ENCODE measurements at places on chromosomes 2 and 18. TPM values are rescaled to one million over a fixed set of nuclear protein-coding genes. Genes with fewer than 3 reads are reported as not detected.

DNA sequence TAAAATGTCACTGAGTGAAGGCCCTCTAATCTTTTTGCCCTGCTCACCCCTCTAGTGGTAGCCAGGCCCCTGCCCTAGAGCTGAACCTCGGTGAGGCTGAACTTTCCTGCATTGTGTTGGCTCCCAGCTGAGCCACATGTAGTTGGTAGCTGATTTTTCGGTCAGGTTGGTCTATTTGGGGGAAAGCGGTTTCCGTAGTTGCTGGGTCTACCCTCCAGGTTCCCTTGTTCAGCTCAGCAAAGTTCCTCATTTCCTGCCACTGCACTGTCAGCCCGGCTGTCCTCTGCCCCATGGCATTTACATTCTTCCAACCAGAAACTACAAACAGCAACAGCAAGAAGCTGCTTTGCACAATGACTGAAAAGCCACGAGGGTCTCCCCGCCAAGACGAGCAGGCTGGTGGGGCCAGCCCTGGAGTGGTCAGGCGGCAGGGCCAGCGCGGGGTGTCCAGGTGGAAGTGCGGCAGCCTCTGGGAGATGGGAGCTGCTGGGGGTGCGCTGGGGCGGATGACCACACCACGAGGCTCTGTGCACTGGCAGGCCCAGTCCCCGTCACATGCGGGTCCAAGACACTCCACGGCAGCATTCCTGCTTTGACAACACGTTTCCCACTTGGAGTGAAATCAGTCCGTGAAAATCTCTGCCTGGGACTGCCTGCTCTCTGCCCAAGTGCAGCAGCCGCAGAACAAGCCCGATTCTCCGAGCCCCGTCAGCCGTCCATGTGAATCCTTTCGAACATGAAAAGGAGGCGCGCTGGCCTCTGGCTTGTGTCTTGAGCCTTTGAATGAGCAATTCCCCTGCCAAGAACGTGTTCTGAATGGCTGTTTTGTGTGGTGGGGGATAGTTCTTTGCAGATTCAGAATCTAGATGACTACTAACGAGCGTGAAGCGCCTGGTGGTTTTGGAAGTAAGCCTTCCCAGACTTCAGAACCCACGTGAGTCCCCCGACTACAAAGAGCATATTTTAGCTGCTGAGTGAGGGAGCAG, 159.4 kb downstream of the ASB1 start:
- H3K4me1 ChIP-seq, result peaks cover 17% of the 10 kb centered on the region
- H3K27ac ChIP-seq, result peak overlapping the region; percentile 87
- peak; percentile 25 for DNase-seq
- peaks cover 3% of the 10 kb centered on the region for H3K36me3 ChIP-seq
- no peaks in the 10 kb centered on the region for H3K27me3 ChIP-seq
- H3K4me3 ChIP-seq, result no peak overlapping the region

DNA sequence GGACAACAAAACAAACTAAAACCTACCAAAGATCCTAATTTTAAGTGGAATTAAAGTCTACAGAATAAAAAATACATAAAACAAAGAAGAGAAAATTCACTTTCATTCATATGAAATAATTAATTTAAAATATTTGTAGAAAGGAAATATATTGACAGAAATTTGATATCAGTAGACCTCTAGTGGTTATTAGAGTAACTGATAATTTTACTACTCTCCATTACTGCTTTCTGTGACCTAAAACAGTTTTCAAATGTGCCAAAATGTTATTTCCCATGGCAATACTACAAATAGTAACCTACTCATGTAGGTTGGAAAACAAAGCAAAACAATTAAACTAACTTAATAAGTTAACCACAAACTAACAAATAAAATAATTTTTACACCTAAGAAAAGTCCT, 147.1 kb downstream of the NOL4 start:
- H3K36me3 ChIP-seq, result no peaks in the 10 kb centered on the region
- H3K27me3 ChIP-seq, result no peaks in the 10 kb centered on the region
- no peaks in the 10 kb centered on the region for H3K4me1 ChIP-seq
- no peak overlapping the region for H3K4me3 ChIP-seq
- DNase-seq, result no peak
- no peak overlapping the region for H3K27ac ChIP-seq

- DNase-seq, result no peak
- no peaks in the 10 kb centered on the region for H3K36me3 ChIP-seq
These were observed 7.7 kb upstream of the CDC42EP3 start for GRCh38 chr2:37679072-37679695.

The ARHGAP15 gene
- total RNA-seq, result 2.8 TPM

- no peak for DNase-seq
- peaks cover 14% of the 10 kb centered on the region for H3K36me3 ChIP-seq
- no peak overlapping the region for H3K4me3 ChIP-seq
- no peaks in the 10 kb centered on the region for H3K27me3 ChIP-seq
- peaks cover 5% of the 10 kb centered on the region for H3K4me1 ChIP-seq
These were observed 71.8 kb downstream of the PRELID3A start for GRCh38 chr18:12479536-12479935.

The GPR17 gene
- 6.4 TPM for total RNA-seq

DNA sequence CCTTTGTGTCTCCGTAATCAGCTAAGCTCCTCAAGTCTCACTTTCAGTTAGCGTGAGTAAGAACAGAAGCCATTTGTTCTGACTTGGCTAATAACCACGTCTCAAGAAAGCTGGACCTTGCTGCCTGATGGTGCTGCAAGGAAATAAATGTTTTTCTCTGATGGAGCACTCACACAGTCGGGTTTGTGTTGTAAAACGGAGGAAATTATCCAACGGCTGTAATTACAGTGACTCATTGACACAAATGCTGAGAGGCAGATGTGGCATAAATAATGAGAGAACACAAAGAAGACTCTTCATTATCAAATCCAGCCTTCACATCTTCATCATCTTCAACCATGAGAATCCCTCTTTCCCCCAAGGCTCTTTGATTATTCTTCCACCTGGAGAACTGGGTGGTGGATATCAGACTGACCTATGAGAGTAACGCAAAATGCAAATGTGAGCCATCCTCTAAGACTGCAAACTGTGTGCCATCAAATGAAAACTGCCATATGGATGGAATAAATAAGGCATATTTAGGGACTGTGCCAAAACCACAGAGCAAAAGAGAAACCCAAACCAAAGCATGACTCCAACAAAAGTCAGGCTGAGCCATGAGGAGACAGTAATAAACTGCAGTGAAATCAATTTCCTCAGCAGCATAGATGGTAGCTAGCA, 252.6 kb downstream of the RND3 start:
- H3K4me1 ChIP-seq, result peaks cover 30% of the 10 kb centered on the region
- H3K27me3 ChIP-seq, result no peaks in the 10 kb centered on the region
- H3K36me3 ChIP-seq, result no peaks in the 10 kb centered on the region
- peak overlapping the region; percentile 10 for H3K27ac ChIP-seq
- no peak for DNase-seq

GRCh38 chr2:216503159-216503629, 4.5 kb downstream of the RPL37A start:
- peaks cover 54% of the 10 kb centered on the region for H3K36me3 ChIP-seq
- H3K27ac ChIP-seq, result no peak overlapping the region
- H3K4me3 ChIP-seq, result peak overlapping the region; percentile 73
- H3K27me3 ChIP-seq, result peaks cover 3% of the 10 kb centered on the region
- DNase-seq, result no peak
- H3K4me1 ChIP-seq, result peaks cover 69% of the 10 kb centered on the region

GRCh38 chr18:51132256-51132935, 65.1 kb downstream of the MEX3C start:
- no peaks in the 10 kb centered on the region for H3K27me3 ChIP-seq
- H3K4me3 ChIP-seq, result no peak overlapping the region
- no peak for DNase-seq
- no peak overlapping the region for H3K27ac ChIP-seq
- H3K4me1 ChIP-seq, result no peaks in the 10 kb centered on the region
- no peaks in the 10 kb centered on the region for H3K36me3 ChIP-seq

DNA sequence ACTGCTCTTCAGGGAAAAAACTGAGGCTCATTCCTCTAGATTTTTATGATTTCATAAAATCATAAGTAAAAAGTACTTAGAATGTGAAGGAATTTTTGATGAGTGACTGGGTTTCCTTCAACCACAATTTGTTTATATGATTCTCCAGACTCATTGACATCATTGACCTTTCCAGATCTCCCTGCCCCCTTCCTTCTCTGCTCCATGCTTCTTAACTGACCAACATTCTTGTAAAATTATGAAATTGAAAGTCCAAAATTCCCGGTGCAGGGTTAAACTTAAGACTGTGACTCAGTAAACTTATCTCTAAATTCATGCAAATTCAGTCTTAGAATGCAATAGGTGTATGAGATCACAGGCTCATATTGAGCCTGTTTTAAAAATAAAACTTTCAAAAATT, 648.9 kb downstream of the TDRD15 start:
- no peak overlapping the region for H3K4me3 ChIP-seq
- H3K4me1 ChIP-seq, result peaks cover 9% of the 10 kb centered on the region
- no peaks in the 10 kb centered on the region for H3K27me3 ChIP-seq
- H3K27ac ChIP-seq, result no peak overlapping the region
- no peaks in the 10 kb centered on the region for H3K36me3 ChIP-seq

DNA sequence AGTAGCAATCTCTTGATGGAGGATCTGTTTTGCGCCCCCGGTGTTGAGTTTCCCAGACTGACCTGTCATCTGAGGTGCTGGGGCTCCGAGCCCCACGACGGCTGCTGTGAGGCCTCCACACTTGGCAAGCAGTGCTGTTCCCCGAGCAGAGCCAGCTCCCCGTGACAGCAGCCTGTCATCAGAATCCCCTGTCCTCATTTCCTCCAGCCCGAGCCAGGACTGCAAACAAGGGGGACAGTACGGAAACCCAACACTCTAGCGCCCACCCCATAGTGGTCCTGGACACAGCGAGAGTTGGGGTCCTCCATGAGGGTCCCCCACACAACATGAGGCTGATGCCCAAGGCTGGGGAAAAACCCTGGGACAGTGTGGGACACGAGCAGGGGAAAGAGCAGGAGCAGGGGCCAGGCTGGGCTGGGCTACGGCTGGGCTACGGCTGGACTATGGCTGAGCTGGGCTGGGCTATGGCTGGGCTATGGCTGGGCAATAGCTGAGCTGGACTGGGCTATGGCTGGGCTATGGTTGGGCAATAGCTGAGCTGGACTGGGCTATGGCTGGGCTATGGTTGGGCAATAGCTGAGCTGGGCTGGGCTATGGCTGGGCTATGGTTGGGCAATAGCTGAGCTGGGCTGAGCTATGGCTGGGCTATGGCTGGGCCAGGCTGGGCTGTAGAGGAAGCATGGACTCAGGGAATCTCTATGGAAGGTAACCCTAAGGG, 1.5 kb upstream of the KLHL30 start:
- no peaks in the 10 kb centered on the region for H3K36me3 ChIP-seq
- DNase-seq, result no peak
- no peaks in the 10 kb centered on the region for H3K4me1 ChIP-seq
- no peaks in the 10 kb centered on the region for H3K27me3 ChIP-seq

The UGT1A5 gene
- not detected for total RNA-seq

DNA sequence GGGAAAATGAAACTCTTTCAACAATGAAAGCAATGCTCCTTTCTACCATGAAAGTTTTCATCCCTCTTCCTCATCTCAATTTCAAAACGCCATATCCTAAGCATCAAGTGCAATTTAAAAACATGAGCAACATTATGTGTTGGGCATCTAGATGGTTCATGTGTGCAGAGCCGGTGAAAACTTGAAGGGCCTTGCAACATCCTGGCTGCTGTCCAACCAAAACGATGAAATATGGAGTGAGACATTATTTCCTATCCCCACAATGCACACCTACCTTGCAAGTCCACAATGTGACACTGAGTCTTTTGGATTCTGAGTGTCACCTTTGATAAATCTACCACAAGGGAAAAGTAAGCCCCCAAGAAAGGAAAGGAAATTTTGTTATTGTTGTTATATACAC, 110.0 kb downstream of the NCKAP5 start:
- no peaks in the 10 kb centered on the region for H3K4me1 ChIP-seq
- H3K27me3 ChIP-seq, result no peaks in the 10 kb centered on the region
- DNase-seq, result no peak
- peaks cover 17% of the 10 kb centered on the region for H3K36me3 ChIP-seq

The MYCN gene
- 149 TPM for total RNA-seq

GRCh38 chr2:42192652-42193566, 23.8 kb downstream of the EML4 start:
- peaks cover 20% of the 10 kb centered on the region for H3K4me1 ChIP-seq
- H3K4me3 ChIP-seq, result no peak overlapping the region
- H3K36me3 ChIP-seq, result no peaks in the 10 kb centered on the region
- H3K27me3 ChIP-seq, result no peaks in the 10 kb centered on the region

The RAB31 gene
- 23.6 TPM for total RNA-seq

DNA sequence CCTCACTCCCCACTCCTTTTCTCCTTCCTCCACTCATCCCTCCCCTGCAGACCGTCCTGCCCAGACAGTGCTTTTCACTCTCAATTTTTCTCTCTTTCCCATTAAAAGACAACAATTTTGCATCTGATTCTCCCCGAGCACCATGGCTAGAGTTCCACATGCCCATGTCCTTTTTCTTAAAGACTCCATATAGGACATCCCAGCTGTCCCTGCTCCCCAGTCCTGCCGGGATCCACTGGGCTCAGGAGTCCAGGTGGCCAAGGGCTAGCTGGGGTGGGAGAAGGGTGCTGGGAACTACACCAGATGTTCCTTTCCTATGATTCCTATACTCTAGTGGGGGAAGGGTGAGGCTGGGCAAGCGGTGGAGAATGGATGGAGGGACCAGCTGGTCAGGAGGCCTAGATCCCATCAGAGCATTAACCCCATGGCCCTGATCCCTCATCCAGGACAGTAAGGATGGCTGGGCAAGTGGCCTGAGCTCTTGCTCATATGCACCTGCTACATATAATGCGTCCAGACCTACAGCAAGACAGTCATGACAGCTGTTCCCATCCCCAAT, 52.8 kb upstream of the RMDN2 start:
- H3K27me3 ChIP-seq, result peaks cover 45% of the 10 kb centered on the region
- no peaks in the 10 kb centered on the region for H3K36me3 ChIP-seq
- no peak overlapping the region for H3K27ac ChIP-seq
- no peak overlapping the region for H3K4me3 ChIP-seq

DNA sequence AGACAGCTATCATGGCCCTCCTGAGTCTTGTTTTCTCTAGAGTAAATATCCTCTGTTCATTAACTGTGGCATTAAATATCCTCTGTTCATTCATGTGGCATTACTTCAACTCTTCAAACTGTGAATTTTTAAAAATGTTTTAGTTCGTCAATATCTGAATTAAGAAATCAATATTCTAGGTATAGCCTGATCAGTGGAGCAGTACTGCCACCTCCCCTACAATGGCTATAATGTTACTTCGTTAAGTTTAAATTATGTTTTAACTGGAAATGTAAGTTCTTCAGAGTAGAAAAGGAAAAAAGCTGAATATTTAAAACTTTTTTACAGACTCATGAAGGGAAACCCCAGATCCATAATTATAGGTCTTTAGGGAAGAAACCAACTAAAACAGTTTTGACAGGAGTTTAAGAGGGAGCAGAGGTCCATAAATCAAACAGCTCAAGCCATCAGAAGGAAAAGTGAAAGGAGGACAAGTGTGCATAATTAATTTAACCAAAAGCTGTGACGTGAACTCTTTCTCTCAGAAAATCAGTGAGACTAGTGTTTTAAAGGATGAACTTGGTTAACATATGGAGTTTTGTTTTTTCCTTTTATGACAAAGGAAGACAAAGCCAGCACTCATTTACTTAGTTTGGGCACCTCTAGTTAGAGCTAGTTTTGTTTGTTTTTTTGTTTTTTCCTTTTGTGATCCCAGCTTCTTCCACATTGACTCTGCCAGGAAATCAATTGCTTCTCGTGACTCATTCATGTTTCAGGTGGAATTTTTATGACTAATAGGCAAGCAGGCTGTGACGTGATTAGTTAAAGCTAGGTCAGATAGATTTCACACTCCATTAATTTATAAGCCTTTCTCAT, 44.9 kb downstream of the RBBP8 start:
- peaks cover 28% of the 10 kb centered on the region for H3K4me1 ChIP-seq
- no peak overlapping the region for H3K4me3 ChIP-seq
- H3K36me3 ChIP-seq, result peaks cover 20% of the 10 kb centered on the region
- H3K27me3 ChIP-seq, result no peaks in the 10 kb centered on the region
- DNase-seq, result no peak
